ENCODE measurements at places on chromosomes 3 and 15. TPM values are rescaled to one million over a fixed set of nuclear protein-coding genes. Genes with fewer than 3 reads are reported as not detected.

MST1R gene
- polyA plus RNA-seq, result 0.41 TPM

DNA sequence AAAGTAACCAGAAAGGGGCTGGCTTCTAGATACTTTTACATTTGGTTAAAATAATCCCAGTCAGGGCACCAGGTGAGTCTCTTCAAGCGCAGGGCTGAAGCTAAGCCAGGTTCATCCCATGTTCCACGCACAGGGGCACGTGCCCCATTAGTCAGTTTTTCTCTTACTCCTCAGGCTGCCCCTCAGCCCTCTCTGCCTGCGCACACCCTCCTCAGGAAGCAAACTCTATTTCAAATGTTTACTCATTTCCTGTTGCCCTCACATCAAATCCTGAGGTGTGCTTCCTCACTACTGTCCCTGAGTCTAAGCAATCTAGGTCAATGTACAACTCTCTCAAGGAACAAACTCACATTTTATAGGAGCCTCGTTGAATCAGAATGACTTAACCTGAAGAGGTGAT lies 48.5 kb downstream of the THBS1 start:
- DNase-seq, result no peak

DNA sequence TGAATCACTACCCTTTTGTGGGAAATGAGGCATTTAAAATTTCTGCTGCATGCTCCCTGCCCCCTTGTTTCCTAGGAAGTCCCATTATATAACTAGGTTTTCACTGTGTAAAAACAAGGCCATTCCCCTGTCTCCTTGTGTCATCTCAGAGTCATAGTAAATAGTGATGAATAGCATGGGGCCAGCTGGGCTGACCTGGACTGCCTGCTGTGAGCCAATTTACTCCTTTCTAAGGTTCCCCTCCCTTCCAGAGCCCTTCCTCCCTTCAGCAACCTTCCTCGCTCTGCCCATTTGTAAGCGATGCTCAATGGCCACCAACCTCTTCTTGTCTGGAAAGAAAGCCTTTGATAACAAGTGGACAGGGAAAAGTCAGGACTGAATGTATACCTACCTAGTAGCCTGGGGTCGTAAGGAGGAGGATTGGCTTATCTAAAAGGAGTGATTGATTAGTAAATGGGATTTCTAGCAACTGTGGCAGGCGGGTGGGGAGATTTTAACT lies 11.7 kb downstream of the ITGA11 start:
- DNase-seq, result no peak

DNA sequence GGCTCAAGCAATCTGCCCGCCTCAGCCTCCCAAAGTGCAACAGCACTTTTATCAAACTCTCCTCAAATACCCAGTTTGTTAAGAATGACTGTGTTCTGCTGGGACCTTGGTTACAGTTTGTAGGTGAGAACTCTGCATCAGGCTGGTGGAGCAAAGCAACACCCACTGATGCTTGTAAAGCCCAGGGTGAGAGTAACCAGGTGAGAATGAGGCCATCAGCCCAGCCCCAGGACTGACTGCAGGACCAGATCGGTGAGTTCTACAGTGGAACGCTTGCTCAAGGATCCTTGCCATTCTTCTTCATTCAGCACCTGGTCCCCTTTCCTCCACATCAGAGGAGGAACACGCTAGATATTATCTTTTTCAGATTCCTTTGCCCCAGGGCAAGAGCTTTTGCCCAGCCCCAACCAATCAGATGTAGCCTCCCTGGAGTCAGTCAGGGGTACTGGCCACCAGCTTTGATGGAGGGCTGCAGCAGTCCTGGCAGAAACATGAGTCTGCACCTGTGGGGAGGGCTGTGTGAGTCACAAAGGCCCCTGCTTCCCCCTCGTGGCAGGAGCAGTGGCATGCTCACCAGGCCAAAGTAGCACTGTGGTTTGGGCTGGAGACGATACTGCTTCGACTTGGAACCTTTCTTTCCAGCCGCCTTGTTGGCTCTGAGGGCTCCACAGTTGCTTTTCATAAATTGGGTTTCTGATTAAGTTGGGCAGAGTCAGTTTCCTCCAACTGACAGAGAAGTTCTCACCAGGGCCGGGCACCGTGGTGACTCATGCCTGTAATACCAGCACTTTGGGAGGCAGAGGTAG lies 3.5 kb upstream of the SHISA5 start:
- no peak for DNase-seq

CPNE9 gene
- not detected for polyA plus RNA-seq

- no peak for DNase-seq
These were observed 20.7 kb downstream of the POPDC2 start for GRCh38 chr3:119639494-119640350.

PYGO1 gene
- polyA plus RNA-seq, result 7.7 TPM

GRCh38 chr3:101879102-101879501 lies 29.8 kb downstream of the NFKBIZ start:
- DNase-seq, result no peak

EXD1 gene
- polyA plus RNA-seq, result not detected
